Muscle of leg (tissue), 16 donors: ENCODE measurements at places on chromosomes 5 and 9. TPM values are rescaled to one million over a fixed set of nuclear protein-coding genes. Genes with fewer than 3 reads are reported as not detected.

The PCDHGA5 gene
- total RNA-seq, result 2.3 TPM

The GNA14 gene
- total RNA-seq, result 2.1 TPM

The PAPPA gene
- total RNA-seq, result 1.3 TPM

GRCh38 chr9:228929-229695, 14.4 kb downstream of the DOCK8 start:
- H3K4me1 ChIP-seq, result no peaks in the 10 kb centered on the region
- no peaks in the 10 kb centered on the region for H3K27me3 ChIP-seq
- no peak overlapping the region for H3K27ac ChIP-seq
- H3K4me3 ChIP-seq, result no peak overlapping the region
- no peak for DNase-seq

DNA sequence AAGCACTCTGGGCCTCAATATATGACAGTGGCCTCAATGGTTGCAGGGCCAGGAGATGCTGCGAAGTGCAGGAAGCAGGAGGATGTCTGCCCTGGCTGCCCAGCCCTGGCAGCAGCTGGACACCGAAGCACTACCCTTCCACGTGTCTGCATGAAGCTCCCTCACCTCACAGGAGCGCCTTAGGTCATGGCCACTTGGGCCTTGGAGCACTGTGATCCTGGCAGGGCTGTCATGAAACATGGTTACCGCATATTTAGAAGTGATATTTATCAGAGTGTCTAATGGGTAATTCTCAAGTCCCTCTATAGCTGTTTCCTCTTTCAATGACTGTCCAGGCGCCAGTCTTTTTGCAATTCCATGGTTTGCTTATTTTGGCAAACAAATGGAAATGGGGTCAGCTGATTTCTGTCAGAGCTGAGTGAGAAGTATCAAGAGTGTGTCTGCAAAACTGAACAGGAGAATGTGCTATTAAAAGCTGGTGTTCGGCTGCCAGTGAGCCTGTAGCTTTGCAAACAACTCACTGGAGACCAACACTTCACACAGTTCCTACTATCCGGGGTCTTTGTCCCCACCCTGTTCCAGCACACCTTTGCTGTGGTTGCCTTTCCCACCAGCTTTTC, 285.9 kb downstream of the KIF4B start:
- H3K36me3 ChIP-seq, result no peaks in the 10 kb centered on the region
- no peak for DNase-seq
- H3K27me3 ChIP-seq, result no peaks in the 10 kb centered on the region
- no peak overlapping the region for H3K27ac ChIP-seq
- H3K4me3 ChIP-seq, result no peak overlapping the region
